Transverse colon (tissue), 4 donors: ENCODE measurements at places on chromosomes 12 and 14. TPM values are rescaled to one million over a fixed set of nuclear protein-coding genes. Genes with fewer than 3 reads are reported as not detected.
A peak's percentile ranks its signal among the peaks of the same experiment; 100 is the strongest.

IFNG-AS1 gene
- total RNA-seq, result not detected

DNA sequence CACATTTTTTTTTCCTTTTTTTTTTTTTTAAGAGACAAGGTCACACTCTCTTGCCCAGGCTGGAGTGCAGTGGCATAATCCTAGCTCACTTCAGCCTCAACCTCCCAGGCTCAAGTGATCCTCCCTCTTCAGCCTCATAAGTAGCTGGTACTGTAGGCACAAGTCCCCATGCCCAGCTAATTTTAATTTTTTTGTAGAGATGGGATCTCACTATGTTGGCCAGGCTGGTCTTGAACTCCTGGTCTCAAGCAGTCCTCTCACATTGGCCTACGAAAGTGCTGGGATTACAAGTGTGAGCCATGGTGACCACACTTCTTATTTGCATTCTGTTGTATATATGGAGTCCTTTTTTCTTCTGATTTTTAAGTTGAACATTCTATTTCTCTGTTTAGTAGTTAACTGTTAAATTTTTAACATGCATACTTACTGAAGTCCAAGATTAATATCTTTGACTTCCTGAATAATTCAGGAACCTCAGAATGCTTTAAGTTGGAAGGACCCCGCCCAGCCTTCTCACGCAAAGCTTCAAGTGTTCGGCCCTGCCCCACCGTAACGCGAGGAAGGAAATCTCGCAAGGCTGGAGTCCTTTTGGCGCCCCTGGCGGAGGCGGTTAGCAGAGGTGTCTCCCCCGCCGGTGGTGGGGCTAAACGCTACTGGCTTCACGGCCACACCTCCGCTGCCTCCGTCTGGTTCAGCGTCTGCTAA lies 21.6 kb downstream of the SPATS2 start:
- DNase-seq, result peak; percentile 21

DNA sequence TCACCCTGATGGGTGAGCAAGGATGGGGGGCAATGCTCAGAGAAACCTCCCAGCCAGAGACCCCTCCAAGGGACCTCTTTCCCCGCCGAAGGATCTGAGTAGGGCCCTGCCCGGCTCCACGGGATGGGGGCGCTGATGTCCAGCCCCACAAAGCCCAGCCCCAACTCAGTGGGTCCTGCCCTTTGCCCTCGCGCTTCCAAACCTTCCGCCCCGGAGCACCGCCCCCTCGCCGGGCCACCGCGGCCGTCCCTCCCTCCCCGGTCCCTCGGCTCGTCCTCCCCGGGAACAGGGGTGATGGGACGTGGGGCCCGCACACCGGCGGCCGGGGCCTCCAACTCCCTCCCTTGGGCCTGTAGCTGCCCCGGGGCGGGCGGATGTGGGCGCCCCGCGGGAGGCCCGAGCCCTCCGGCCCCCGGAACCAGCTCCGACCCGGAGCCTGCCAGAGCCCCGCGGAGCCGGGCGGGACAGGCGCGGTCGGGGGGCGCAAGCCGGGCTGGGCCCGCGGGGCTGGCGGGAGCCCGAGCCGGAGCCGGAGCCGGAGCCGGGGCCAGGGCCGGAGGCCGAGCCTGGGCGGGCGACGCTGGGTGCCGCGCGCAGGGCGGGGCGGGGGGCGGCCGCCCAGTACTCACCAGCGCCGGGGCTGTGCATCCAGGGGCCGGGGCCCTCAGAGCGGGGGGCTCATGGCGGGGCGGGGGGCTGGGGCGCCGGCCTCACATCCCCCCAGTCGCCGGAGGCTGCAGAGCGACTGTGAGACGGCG lies 386 bp downstream of the HDAC7 start:
- peak; percentile 77 for DNase-seq

DNA sequence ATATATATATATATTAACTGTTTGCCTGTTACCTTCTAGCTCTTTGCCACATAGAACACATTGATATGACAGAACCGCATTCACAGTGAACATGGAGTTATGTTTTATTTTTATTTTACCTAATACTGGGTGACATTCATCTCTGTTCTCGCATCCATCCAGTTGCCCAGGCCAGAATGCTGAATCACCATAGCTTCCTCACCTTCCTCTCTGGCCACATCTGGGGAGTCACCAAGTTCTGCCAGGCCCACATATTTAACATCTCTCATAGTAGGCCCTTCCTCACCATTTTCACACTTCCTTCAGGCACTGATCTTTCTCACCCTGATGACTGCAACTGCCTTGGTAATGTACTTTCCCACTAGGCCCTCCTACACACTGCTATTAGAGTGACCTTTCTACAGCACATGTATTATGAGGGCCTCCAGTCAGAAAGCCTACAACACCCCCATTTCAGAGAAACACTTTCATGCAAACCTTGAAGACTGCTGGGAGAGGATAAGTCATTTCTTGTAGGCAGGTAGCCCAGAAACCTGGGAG lies 106.8 kb downstream of the LGR5 start:
- DNase-seq, result no peak
